ENCODE measurements at places on chromosomes 11 and 22.
A peak's percentile ranks its signal among the peaks of the same experiment; 100 is the strongest.

GRCh38 chr11:72637926-72638325 lies 36.3 kb downstream of the PDE2A start:
- H3K4me1 ChIP-seq, result no peaks in the 10 kb centered on the region
- no peak overlapping the region for H3K27ac ChIP-seq
- DNase-seq, result no peak
- H3K27me3 ChIP-seq, result peaks cover 12% of the 10 kb centered on the region

GRCh38 chr22:47130883-47131631 lies 368.6 kb downstream of the TBC1D22A start:
- no peaks in the 10 kb centered on the region for H3K27me3 ChIP-seq
- no peak overlapping the region for H3K4me3 ChIP-seq
- peaks cover 5% of the 10 kb centered on the region for H3K36me3 ChIP-seq
- no peak overlapping the region for H3K27ac ChIP-seq

GRCh38 chr11:79739591-79739990 lies 298.8 kb upstream of the TENM4 start:
- no peak for DNase-seq
- no peak overlapping the region for H3K4me3 ChIP-seq
- H3K4me1 ChIP-seq, result no peaks in the 10 kb centered on the region
- no peaks in the 10 kb centered on the region for H3K36me3 ChIP-seq
- H3K27ac ChIP-seq, result no peak overlapping the region

GRCh38 chr11:73114835-73115220 lies 27.3 kb downstream of the FCHSD2 start:
- DNase-seq, result no peak
- H3K27me3 ChIP-seq, result no peaks in the 10 kb centered on the region
- peaks cover 4% of the 10 kb centered on the region for H3K4me1 ChIP-seq
- peaks cover 58% of the 10 kb centered on the region for H3K36me3 ChIP-seq
- H3K27ac ChIP-seq, result no peak overlapping the region
- H3K4me3 ChIP-seq, result no peak overlapping the region

DNA sequence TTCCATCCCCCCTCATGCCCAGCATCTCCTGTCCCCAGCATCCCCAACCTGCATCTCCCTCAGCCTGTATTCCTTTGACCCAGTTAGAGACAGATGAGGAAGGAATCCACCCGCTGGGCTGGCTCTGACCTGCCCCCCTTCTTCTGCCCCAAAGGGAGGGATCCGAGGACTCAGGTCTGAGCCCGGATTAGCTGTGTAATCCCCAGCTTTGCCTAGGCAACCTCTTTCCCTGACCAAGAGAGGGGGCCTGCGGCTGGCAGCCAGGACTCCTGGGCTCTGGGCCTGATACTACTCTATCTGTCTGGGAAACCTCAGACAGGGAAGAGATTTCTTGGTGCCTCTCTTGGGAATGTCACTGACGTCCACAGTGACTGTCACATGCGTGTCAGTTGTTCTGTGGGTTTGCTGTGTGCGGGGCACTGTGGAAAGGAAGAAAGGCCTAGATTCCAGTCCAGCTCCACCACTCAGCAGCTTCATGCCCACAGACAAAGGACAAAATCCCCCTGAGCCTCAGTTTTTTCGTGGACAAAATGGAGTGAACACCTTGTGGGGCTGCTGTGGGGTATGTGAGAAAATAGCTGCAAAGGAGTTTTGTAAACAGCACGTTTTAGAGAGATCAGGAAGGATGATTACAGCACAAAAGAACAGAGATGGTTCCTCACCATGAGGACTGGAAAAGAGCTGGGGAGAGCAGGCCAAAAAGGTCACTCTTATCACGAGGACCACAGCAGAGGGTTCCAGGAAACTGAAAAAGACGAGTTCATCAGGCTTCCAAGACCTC lies 1.3 kb upstream of the NDUFV1 start:
- H3K27me3 ChIP-seq, result peaks cover 13% of the 10 kb centered on the region
- peaks cover 30% of the 10 kb centered on the region for H3K4me1 ChIP-seq
- H3K36me3 ChIP-seq, result peaks cover 6% of the 10 kb centered on the region
- H3K4me3 ChIP-seq, result peak overlapping the region; percentile 58
- DNase-seq, result no peak

DNA sequence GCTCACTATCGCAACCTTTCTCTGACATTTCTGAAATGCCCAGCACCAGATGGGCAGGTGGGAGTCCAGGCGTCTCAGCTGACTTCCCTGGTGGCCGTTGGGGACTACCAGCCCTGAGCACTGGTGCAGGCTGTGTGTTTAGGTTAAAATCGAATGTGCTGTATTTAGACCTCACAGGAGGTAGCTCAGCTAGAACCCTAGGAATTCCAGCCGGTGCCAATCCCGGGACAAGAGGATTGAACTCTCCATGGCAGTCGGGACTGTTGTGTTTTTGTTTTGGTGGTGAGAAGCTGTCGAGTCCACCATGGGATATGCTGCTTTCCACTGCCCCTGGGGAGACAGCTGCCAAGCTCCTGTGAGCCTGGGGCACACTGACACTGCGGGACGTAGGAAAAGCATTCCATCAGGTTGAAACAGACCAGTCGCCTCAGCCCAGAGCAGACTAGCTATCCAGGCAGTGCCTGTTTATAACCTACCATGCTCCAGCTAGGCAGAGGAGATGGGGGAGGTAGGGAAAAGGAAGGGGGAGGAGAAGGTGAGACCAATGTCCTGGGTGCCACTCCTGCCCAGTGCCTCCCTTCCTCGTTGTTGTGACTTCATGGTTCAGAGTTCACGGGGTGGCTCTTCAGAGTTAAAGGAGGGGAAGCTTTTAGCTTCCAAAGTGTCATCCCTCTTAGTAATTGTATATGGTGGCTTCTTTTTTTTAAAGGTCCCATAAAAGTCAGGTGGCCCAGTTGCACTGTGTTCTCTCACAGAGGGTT lies 53.0 kb downstream of the MICAL2 start:
- H3K4me3 ChIP-seq, result no peak overlapping the region
- peaks cover 23% of the 10 kb centered on the region for H3K36me3 ChIP-seq
- H3K27ac ChIP-seq, result peak overlapping the region; percentile 17
- DNase-seq, result no peak

DNA sequence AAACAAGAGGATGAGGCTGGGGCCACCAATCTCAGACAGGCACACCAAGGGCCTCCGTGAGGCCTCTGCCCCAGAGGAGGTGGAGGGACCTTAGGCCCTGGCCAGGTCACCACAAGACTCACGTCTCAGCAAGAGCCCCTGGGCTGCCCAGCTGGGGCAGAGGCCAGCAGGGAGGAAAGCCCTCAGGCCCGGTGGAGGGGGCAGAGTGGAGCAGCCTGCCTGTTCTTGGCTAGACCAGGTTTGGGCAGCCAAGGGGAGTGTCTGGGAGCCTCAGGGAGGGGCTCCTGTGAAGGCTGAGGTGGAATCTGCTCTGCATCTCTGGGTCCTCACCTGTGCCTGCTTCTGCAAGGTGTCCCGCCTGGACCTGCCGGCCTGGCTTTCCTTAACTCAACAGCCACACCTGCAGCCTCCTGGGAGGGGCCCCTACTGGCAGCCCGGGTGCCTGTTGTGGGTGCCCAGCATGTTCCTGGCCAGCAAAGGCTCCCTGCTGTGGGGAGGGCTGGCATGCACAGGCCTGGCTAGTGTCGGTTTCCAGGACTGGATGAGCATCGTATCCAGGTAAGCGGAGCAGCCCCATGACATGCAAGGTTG lies 11.9 kb downstream of the TTLL12 start:
- no peak overlapping the region for H3K4me3 ChIP-seq
- peaks cover 28% of the 10 kb centered on the region for H3K36me3 ChIP-seq
- peaks cover 16% of the 10 kb centered on the region for H3K4me1 ChIP-seq
- no peak overlapping the region for H3K27ac ChIP-seq
- DNase-seq, result no peak

- no peaks in the 10 kb centered on the region for H3K27me3 ChIP-seq
- H3K27ac ChIP-seq, result no peak overlapping the region
- H3K4me3 ChIP-seq, result no peak overlapping the region
- DNase-seq, result no peak
These were observed 18.1 kb upstream of the SCGB1A1 start for GRCh38 chr11:62400760-62401159.

DNA sequence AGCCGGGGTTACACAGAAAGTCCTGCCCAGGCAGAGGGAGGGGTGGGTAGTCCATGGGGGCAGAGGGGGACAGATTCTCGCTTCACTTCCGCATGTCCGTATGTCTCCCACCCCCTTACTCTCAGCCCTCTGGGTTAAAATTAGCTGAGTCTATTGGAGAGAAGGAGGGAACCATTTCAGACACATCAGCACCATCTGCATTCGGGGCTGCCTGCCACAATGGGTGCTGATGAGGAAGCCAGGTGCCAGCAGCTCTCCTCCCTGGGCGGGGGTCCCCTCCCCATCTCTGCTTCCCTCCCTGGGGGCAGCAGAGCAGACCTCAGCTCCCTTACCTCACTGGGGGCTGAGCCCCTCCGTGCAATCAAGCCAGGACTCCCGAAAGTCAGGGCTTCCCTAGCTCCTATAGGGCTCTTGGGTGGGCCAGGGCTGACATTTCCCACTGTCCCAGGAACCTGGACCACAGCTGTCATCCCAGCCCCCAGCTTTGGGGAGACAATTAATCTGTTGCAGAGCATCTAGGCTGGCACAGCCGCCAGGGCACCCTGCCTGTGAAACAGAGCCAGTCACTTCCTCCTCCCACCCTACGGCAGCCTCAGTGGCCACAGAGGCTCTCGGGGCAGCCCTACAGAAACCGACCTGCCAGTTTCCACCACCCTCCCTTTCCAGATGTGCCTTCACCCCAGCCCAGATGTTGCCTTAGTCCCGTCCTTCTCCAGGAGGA lies 67.3 kb downstream of the PDE2A start:
- no peak overlapping the region for H3K27ac ChIP-seq
- DNase-seq, result no peak
- H3K27me3 ChIP-seq, result peaks cover 43% of the 10 kb centered on the region
- no peak overlapping the region for H3K4me3 ChIP-seq
- peaks cover 5% of the 10 kb centered on the region for H3K4me1 ChIP-seq

DNA sequence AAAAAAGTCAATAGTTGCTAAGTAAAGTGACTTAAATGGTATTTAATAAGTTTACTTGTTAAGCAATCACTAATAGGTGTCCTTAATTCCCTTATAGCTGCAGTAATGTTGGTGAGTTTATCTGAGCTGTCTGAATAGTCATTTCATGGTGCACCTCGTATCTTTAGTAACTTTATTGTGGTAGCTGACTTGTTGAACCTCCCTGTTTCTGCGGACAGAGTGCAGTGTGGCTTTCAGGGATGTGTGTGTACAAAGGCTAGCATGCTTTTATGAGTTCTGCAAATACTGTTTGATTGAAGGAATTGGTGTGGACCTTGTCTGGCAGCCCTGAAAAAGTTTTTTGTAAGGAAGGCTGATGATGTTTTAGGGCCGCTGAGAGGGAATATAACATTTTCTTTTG lies 2.6 kb downstream of the ZNRF3 start:
- H3K36me3 ChIP-seq, result no peaks in the 10 kb centered on the region
- DNase-seq, result no peak
- H3K4me1 ChIP-seq, result peaks cover 10% of the 10 kb centered on the region
- H3K27ac ChIP-seq, result no peak overlapping the region

GRCh38 chr11:129911298-129911697 lies 15.9 kb upstream of the NFRKB start:
- DNase-seq, result no peak
- H3K27me3 ChIP-seq, result no peaks in the 10 kb centered on the region
- H3K4me3 ChIP-seq, result no peak overlapping the region
- H3K36me3 ChIP-seq, result peaks cover 11% of the 10 kb centered on the region

GRCh38 chr11:24560324-24560723 lies 63.5 kb downstream of the LUZP2 start:
- no peak overlapping the region for H3K4me3 ChIP-seq
- H3K4me1 ChIP-seq, result no peaks in the 10 kb centered on the region
- DNase-seq, result no peak
- H3K36me3 ChIP-seq, result no peaks in the 10 kb centered on the region
- no peaks in the 10 kb centered on the region for H3K27me3 ChIP-seq

GRCh38 chr22:22554587-22555284 lies 4.3 kb downstream of the PRAME start:
- H3K4me1 ChIP-seq, result peaks cover 4% of the 10 kb centered on the region
- H3K36me3 ChIP-seq, result no peaks in the 10 kb centered on the region
- no peak overlapping the region for H3K27ac ChIP-seq
- H3K27me3 ChIP-seq, result no peaks in the 10 kb centered on the region
- DNase-seq, result no peak

DNA sequence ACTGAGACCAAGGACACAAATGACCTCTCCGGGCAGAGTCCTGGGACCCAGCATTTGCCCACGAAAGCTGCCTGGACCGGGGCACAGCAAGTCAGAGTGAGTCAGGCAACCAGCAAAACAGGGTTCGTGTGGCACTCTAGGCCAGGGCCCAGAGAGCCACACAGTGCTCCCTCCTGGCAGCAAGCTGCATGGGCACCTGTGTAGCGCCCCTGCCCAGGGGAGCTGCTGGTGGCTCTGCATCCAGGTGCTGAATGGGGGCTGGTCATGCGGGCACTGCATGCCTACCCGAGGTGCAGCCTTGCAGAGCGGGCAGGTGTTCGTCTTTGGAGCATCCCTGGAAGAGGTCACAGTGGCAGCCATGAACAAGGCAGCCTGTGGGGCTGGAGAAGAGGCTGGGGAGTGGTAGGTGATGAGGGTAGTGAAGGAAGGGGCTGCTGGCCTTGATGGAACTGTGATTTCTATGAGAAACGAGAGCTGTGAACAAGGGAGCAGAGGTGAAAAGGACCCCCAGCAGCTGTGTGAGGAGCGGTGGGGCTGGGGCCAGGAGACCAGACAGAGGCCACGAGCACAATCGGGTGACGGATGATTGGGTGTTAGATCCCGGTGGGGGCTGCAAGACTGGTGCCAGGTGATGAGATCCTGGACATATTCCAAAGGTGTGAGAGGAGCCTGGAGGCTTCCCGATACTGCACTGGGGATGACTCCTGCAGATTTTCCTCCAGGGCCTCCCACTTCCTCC lies 63.3 kb downstream of the DGCR2 start:
- H3K27me3 ChIP-seq, result no peaks in the 10 kb centered on the region
- H3K4me1 ChIP-seq, result no peaks in the 10 kb centered on the region
- no peak overlapping the region for H3K4me3 ChIP-seq
- H3K27ac ChIP-seq, result no peak overlapping the region
- H3K36me3 ChIP-seq, result peaks cover 19% of the 10 kb centered on the region

DNA sequence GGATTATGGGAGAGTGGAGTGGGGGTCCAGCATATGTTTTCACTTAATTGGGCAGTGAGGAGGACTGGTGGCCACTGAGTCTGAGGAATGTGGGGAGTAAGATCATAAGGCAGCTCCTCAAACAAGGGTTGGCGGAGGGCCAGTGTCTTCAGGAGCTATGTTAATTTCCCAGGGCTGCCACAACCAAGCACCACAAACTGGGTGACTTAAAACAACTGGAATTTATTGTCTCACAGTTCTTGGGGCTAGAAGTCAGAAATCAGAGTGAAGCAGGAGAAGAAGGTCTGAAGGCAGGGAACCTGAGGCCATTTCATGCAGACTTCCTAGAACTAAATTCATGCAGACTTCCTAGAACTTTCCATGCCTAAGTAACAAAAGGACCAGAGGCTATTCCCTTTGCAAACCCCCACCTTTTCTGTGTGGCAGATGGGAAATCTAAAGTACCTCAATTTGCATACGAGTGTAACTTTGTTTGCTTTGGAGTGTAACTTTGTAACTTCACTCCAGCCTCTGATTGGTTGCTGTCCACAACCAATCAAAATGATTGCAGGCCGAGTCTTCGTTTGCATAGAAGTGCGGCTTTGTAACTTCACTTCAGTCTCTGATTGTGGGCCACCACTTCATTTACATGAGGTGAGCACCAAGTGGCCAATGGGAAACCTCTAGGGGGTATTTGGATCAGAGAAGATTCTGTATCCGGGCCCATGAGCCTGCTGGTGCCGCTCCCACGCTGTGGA lies 50.5 kb upstream of the ZBED5 start:
- no peaks in the 10 kb centered on the region for H3K36me3 ChIP-seq
- no peak overlapping the region for H3K4me3 ChIP-seq
- DNase-seq, result no peak
- H3K27me3 ChIP-seq, result peaks cover 13% of the 10 kb centered on the region
- no peak overlapping the region for H3K27ac ChIP-seq

- H3K36me3 ChIP-seq, result no peaks in the 10 kb centered on the region
- no peaks in the 10 kb centered on the region for H3K4me1 ChIP-seq
- peaks cover 11% of the 10 kb centered on the region for H3K27me3 ChIP-seq
- H3K27ac ChIP-seq, result no peak overlapping the region
These were observed 113.7 kb upstream of the NECTIN1 start for GRCh38 chr11:119842731-119843130.
